Endodermal cell (in vitro differentiated cells): ENCODE measurements at places on chromosomes 5 and 9. TPM values are rescaled to one million over a fixed set of nuclear protein-coding genes. Genes with fewer than 3 reads are reported as not detected.

DNA sequence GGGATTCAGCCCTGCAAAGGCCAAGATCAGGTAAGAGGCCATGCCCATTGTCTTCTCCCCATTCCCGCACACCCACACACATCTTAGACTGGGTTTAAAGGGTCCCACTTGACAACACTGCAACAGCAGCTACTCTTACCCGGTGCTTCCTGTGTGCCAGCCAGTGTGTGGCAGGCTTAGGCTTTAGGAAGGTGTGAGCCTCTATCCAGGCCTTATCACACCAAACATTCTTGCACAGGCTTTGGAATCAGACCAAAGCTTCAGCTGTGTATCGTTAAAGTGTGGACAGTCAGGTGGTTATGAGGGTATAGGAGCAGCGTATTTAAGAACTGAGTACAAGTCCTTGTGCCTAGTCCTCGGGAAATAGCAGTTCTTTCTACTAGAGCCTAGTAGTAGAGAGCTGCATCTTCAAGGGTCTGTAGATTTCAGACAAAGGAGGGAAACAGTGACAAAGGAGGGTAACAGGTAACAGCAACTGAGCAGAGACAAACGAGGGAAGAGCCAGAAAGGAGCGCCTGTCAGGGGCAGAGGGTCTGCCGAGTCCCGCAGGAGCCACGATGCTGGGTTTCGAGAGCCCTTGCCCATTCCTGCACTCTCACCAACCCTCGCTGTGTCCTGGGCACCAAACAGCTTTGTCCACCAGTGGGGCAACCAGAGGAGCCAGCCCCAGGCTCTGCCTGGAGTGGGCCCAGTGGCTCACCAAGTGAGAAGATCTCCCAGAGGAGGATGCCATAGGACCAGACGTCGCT is 30.9 kb downstream of the CSF1R start:
- no peak for DNase-seq

DNA sequence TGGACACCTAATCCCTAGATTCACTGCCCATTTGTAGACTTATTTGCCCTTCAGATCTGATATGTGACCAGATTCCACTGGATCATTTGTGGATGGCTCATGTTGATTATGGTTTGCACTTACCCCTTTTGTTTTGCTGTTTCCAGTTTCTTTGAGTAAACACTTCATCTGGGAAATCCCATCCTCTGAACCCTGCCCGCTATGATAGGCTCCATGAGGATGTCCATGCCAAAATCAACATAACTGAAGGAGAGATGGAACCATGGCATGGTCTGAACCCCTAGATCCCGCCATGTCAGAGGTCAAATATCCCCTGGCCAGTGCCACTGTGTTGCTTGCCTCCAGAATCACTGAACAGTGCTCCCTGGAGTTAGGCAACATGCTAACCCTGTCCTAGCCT is 11.7 kb upstream of the FEM1C start:
- no peak for DNase-seq

- no peak for DNase-seq
Observed at GRCh38 chr5:173317852-173318251, 10.4 kb downstream of the STC2 start.

DNA sequence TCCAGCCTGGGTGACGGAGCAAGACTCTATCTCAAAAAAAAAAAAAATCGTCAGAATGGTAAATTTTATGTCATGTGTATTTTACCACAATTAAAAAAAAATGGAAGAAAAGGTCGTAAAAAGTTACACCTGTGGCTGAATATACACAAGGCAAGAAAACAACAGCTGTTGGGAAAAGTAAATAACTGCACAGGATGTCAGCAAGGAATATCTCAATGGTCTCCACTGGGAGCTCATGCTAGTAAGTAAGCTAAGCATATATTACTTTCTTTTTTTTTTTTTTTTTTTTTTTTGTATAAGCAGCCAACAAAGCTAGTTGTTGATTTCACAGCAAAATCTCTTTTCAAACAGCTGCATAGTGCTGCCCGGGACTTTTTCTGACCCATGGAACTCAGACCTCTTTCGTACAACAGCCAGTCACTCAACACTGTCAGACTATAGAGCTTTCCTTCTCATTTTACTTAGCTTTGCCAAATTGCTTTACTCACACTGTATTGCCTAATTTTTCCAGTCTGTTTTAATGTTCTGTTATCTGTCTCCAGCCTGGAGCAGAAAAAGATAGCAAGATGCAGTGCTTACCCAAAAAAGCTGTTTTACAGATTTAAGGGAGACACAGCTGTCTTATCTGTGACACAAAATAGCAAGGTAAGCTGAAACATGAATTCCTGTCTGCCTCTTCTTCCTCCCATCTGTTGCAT is 175.9 kb downstream of the ENC1 start:
- DNase-seq: no peak

DNA sequence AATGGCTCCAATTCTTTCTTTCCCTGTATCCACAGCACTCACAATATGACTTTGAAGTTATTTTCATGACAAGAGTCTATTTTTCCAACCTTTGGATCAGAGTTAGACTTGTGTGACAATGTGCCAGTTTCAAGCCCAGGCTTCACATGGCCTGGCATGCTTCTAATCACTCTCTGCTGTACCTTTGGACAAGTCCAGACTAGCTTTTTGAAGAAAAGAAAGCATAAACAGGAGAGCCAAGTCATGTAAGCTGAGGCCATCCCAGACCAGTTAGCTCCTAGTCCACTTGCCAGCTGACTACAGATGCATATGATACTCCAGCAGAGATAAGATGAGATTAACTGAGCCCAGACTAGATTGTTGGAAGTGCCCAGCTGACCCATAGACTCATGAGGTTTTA is 513.6 kb upstream of the C9orf72 start:
- DNase-seq: no peak

- peak; percentile 71 for DNase-seq
Observed at GRCh38 chr9:117412006-117412715, 2.7 kb downstream of the ASTN2 start.

- DNase-seq: peak; percentile 89
Observed at GRCh38 chr9:116715751-116716150, 28.6 kb downstream of the TRIM32 start.

DNA sequence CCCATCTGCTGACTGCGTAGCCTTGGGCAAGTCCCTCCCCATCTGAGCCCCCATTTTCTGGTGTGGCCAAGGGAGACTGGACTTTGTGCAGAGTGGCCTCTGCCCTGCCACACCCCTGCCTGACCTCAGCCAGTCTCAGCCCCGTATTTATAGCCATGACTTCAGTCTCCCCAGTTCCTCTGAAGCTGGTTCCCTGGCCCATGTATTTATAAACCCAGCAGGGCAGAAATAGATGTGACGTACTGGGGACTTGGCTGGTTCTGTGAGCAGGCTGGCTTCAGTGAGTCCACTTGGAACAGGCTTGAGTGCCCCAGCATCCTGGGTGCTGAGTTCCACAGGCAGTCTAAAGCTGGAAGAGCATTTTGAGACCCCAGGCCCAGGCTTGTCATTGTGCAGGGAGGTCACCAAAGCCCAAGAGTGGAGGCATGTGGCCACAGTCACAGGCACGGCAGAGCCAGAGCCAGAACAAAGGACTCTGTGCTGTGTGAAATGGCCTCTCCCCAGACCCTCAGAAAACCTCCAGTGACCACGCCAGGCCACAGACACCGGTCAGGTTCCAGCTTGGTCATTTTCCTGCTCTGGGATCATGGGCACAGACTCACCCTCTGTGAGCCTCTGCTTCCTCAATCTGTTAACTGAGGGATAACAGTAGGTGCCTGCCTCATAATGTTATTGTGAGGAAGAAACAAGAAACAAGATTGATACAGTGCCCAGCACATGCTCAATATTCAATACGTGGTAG is 30.4 kb upstream of the SYNPO start:
- DNase-seq: no peak

GRCh38 chr5:57779383-57780223 is 297.0 kb upstream of the ACTBL2 start:
- peak; percentile 68 for DNase-seq

- no peak for DNase-seq
Observed at GRCh38 chr5:134994560-134995156, 27.0 kb downstream of the CATSPER3 start.

DNA sequence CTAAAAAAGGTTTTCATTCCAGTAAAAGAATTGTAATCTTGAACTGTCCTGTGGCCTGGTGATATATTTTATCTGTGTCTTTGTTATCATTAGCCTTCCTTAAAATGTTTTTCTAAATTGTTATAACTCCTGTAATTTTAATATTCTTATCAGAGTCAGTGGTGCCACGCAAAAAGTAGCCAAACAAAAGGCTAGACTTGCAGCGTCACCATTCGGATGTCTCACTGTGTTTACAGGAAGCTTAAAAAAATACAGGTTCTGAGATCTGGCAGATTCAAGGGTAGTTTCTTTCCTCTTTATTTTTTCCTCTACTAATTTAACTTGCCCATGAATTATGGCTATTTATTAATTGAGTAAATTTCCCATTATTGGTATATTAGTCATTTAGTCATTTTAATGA is 362.3 kb downstream of the MAT2B start:
- no peak for DNase-seq

DNA sequence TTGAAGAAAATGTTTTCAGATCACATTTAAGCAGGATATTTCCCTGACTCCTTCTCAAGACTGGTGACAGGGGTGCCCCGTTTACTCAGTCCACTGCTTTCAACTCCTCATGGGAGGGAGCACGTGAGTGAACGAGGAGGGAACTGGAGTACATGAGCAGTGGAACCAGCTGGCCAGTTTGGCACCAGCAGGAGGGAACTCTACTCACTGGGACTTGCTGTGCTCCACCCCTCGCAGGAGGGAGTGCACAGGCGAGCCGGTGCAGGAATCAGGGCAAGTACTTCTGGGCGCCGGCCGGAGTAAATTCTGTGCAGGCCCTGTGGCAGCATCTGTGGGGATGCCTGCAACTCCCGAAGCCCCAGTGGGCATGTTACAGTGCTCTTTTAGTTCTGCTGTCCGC is 1941.1 kb upstream of the C9orf72 start:
- peak; percentile 68 for DNase-seq

- no peak for DNase-seq
Observed at GRCh38 chr5:65512170-65512937, 30.6 kb upstream of the ADAMTS6 start.

- peak; percentile 61 for DNase-seq
Observed at GRCh38 chr9:72441848-72442607, 77.0 kb upstream of the ZFAND5 start.

DNA sequence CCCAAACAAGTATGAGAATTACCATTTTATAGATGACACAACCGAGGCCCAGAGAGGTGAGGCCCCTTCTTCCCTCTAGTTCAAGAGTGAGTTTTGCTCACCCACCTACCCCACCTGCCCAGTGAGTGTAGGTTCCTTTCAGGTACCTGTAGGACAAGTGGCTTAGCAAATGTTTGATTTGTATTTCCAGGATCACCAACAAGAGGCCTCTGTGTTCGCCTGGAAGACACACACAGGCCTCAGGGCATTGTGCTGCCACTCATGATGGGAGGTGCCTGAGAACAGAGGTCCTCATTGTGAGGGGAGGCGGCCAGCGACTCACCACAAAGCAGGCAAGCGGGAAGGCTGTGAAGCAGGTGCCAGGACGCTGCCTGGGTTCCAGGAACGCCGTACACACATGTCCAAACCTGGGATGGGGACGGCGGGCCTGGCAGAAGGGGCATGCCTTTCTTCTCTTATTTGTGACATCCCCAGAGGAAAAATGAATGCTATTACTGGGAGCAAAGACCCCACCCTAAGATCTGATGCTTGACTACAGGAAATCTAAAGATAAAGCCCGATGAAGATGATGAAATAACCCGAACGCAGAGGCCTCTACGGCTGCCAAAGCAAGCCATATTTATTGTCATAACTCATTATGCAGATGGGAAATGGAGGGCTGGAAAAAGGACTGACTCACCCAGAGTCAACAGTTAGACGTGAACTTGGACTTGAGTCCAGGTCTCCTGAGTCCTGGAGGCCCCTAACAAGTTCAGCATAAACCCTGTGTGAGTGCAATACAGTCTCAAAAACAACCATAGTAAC is 60.2 kb upstream of the SLC25A51 start:
- no peak for DNase-seq

- DNase-seq: no peak
Observed at GRCh38 chr5:59021837-59022514, 439.1 kb downstream of the RAB3C start.

DNA sequence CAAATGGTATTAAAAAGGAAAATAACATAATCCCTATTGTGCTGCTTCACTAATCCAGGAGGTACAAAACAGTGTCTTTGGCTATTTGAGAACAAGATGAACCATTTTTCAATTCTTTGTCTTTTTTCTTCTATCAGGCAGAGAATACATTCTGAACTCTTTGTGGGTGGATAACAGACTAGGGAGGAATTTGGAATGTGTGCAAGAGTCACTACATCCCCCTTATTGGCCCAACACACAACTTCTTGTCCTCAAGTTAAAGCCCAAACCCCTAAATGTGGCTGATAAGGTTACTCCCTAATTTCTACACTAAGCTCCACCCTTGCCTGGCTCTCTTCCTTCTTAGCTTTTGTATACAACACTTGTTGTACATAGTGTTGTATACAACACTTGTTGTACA is 342.7 kb upstream of the RFX3 start:
- no peak for DNase-seq

DNA sequence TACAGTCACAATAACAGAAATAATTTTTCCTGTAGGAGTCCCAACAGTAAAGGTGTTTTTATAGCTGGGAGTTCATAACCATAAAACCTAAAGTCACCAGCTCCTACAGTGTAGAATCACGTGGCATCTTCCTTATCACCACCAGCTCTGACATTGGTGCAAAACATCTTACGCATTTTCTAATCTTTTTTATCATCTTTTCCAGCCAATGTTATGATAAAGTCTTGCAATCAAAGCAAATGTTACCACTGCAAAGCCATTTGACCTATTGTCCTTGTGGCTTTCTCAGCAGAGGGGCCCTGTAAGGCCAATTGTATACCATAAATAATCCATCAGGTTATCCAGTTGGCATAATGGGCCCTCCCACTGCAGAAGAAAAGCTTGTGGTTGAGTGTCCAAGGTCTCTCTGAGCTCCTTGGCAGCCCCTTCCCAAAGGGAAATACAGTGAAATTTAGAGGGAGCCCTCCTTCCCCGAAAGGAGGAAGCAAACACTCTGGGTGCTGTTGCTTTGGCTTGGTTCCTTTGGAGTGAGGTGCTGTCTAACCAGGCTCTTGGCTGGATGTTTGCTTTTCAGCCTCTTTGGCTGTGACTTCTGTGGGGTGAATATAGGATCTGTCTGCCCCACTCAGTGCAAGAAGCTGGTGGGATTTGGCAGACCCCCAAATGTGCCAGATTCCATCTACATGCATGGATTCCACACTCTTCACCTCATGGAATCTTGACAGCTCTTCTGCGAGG is 29.3 kb upstream of the CPEB4 start:
- DNase-seq: no peak

DNA sequence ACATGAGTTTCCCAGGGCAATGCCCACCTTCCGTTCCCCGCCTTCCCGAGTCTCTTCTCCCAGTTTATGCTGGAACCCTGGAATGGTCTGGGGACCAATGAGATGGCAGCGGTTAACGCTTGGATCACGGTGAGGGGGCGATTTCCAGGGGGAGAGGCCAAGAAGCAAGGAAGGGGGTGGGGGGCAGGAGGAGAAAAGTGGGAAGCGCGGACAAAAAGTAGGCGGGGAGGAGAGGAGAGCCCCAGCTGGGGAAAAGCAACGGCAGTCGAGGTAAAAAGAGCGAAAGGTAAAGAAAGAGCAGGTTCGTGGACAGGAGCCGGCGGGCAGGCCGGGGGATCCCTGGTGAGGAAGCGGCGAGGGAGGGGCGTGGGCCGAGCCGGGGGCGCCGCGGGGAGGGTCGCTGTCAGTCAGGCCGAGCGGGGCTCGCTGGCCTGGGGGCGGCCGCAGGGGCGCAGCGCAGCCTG is 508 bp upstream of the SNCAIP start:
- DNase-seq: peak; percentile 76

SLC27A6 gene
- total RNA-seq: 4.2 to 7.2 TPM (median 6.9 TPM) in 3 replicates

PTPRD gene
- total RNA-seq: 101 to 132 TPM (median 110 TPM) in 3 replicates

RASGEF1C gene
- total RNA-seq: 0.61 and 0.62 TPM in 2 replicates

IFNK gene
- not detected in 2 replicates for total RNA-seq

GRK6 gene
- total RNA-seq: 40.8 to 66.8 TPM (median 64.0 TPM) in 3 replicates

PCDHA9 gene
- 1.4 and 2.6 TPM in 2 replicates for total RNA-seq
